Retina (tissue), 1 donor: ENCODE measurements at places on chromosomes 3 and 15.

DNA sequence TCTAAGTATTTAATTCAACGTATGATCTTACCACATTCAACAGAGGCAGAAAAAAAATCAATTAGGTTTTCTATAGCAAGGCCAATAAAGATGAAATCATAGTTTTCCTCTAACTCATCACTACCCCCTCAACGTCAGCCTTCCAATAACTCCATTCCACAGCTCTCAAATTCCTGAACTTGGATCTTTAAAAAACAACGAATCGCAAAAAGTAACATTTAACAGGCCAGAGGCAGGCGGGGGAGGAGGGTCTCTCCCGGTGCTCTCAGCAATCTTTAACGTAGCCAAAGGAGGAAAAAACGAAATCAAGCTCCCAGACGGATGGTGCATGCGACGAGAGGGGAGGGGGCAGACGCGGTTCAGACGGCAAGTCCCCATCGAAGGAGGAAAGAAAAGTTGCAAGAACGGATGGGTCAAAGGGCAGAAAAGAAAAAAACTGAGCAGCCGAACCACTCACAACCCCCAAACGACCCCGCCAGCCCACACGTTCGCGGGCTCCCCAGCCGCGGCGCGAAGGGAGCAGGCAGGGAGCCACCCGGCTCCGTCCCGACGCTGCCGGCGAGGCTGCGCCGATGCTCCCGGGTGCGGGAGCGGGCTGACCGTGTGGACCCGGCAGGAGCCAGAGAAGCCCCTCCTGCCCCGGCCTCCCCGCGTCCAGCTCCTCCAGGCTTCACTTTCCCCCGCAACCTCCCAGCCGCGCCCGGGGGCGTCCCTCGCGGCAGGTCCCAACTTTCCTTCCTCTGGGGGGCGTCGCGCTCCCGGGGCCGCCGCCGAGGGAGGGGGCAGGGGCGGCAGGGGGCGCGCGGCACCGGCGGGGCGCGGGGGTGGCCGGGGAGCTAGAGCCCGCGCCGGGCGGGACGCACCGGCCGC, 703 bp downstream of the PEAK1 start:
- peak; percentile 72 for DNase-seq

DNA sequence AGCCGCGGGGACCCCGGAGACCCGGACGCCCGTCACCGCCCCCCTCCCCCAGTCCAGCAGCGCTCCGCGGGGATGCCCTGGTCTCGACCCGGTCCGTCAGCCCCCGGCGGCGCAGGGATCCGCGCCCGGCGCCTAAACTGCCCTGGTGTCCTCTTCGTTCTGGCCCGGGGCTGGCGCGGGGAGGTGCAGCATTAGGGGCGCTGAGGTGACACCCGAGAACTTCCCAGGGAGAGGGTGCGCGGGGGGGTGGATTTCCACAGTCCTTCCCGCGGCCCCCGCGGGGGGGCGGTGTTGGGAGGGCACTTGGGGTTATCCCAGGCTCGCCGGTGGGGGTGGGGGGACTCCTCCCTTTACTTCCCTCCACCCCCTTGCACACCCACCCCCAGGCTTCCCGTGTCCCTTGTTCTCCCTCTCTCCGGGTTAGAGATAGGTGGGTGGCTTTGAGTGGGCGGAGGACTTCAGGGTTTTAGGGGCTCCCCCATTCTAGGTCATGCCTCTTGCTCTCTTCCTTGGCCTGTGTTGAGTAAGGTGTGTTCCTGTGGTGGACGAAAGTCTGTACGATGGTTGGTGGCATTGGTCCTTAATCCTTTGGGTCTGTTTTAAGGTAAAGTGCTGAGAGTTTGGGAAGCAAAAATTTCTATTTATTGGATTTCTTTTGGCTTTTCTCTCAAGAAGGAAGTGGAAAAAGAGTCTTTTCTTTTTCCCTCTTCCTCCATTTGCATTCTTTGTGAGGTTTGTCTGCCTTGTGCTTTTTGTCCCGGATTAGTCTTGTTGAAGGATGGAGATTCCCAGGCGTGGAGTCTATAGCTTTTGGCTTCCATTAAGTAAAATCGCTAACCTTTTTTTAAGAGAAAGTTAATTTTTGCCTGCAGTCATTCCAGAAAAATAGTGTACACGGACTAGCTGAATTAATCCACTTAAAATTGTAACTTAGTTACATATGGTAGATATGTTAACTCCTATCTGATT, 811 bp downstream of the SKIL start:
- peak; percentile 79 for DNase-seq

- DNase-seq, result no peak
These were observed 52.3 kb upstream of the UTS2B start for GRCh38 chr3:191382661-191383060.

DNA sequence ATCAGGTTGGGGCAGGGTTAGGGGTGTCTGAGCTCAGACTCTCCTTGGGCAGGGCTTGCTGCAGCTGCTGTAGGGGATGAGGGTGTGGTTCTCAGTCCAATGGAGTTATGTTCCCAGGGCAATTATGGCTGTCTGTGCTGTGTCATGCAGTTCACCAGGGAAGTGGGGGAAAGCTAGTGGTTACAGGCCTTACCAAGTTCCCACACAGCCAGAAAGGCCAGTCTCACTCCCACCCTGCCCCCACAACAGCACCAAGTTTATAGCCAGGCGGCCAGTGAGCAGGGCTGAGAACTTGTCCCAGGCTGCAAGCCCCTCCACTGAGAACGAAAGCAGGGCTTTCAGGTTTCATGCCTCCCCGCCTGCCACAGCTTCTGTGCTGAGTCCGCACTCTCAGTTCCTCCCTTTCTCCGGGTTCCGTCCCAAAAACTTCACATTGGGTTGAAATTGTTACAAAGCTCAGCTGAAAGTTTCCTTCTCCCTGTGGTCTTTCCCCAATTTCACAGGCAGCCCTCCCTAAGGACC, 19.6 kb upstream of the CPOX start:
- DNase-seq, result no peak

GRCh38 chr3:32913790-32914446, 37.5 kb upstream of the CCR4 start:
- no peak for DNase-seq

DNA sequence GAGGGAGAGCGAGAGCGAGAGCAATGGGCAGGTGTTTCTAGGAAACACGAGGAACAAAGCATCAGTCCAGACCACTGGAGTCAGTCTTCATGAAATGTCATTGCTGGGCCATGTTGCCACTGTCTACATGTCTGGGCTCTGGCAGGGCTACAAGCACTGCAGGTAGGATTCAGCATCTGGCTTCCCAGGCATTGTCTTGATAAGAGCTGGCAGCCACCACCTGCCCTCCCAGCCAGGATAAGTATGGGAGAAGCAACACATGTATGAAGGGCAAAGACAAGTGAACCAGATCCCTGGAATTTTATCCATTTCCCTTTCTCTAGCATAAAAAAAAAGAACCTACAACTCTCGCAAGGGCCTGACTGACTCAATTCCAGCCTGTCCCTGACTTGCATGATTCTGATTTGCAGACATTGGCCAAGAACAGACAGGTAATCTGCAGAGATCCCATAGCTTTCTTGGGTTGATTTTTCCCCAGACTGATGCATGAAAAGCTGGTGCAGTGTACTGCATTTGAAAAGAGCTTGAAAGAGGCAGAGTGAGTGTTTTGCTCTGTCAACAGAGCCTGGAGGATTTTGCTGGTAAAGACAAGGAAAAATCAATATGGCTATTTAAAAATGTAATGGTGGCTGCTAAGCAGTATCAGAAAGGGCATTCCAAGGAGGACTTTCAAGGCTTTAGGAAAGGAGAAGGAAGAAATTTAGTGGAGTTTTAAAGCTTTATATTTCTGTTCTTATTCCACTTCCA, 157.2 kb upstream of the MYRIP start:
- peak; percentile 12 for DNase-seq
